NCI-H2029 (cell line): ENCODE measurements at places on chromosomes 16 and 17.

DNA sequence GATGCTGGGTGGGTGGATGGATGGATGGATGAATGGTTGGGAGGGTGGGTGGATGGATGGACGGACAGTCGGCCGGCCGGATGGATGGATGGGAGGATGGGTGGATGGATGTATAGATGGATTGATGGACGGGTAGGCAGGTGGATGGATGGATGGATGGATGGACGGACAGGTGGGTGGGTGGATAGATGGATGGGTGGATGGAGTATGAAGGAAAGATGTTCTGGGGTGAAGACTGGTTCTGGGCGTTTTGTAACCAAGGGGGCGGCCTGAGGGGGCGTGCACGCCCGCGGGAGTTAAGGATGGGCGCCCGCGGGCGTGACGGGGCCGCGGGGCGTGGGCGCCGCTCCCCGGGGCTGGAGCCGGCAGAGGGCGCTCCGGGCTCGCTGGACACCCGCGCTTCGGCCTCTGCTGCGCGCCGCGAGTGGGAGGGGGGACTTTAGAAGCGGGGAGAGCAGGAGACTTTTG is at the start of gene NECAB2:
Gene NECAB2, plus strand, starts transcription at position 407 of the 468 bp plus-strand sequence. CDS start 405 bp downstream, outside the sequence.
- DNase-seq: no peak

GRCh38 chr16:56191835-56192634 is 746 bp downstream of the GNAO1 start:
- no peak for DNase-seq

GRCh38 chr16:6020162-6020985 is 922.8 kb upstream of the EEF2KMT start:
- DNase-seq: no peak

- no peak for DNase-seq
These were observed 666 bp upstream of the METTL9 start for GRCh38 chr16:21598701-21599121.

- no peak for DNase-seq
These were observed 665.9 kb upstream of the SALL1 start for GRCh38 chr16:51816929-51817328.

GRCh38 chr17:34706029-34706428 is 126.6 kb downstream of the TMEM132E start:
- no peak for DNase-seq

- DNase-seq: no peak
These were observed 294.5 kb downstream of the FOXL1 start for GRCh38 chr16:86872833-86873232.

DNA sequence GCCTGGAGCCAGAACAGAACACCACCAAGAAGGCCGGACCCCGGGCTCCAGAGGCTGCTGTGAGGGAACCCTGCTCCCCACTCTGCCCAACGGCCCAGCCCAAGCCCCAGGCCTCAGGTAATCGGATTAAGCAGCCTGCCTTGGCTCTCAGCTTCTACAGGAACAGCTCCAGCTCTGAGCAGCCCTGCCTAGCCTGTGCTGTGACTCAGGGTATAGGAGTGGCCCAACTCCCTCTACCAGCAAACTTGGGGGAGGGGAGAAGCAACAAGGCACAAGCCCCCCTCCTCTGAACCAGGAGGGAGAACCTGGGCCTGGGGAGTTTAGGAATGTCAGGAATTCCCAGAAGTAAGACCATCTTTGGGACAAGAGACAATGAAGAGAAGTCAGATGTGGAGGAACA is 849 bp upstream of the SOX15 start:
- DNase-seq: no peak

- DNase-seq: no peak
These were observed 37.7 kb downstream of the C16orf78 start for GRCh38 chr16:49411121-49411970.
